ENCODE measurements at places on chromosomes 16 and 17.

- no peak for DNase-seq
Observed at GRCh38 chr17:63819131-63819530, 8.1 kb upstream of the PSMC5 start.

DNA sequence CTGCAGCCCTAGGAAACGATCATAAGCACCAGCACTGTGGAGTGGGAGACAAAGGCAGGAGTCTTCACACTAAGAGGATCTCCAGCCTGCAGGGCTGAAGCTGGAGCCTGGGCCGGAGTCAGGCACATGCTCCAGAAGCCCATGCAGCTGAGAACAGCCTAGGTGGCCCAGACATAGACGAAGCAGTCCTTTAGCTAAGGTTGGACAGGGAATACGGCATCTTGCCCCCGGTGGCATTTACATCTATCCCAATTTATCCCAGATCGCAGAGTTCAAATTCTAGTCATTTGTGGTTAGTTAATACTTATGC is 13.9 kb downstream of the TSPOAP1 start:
- no peak for DNase-seq

GRCh38 chr16:62794724-62795123 is 758.5 kb upstream of the CDH8 start:
- no peak for DNase-seq

DNA sequence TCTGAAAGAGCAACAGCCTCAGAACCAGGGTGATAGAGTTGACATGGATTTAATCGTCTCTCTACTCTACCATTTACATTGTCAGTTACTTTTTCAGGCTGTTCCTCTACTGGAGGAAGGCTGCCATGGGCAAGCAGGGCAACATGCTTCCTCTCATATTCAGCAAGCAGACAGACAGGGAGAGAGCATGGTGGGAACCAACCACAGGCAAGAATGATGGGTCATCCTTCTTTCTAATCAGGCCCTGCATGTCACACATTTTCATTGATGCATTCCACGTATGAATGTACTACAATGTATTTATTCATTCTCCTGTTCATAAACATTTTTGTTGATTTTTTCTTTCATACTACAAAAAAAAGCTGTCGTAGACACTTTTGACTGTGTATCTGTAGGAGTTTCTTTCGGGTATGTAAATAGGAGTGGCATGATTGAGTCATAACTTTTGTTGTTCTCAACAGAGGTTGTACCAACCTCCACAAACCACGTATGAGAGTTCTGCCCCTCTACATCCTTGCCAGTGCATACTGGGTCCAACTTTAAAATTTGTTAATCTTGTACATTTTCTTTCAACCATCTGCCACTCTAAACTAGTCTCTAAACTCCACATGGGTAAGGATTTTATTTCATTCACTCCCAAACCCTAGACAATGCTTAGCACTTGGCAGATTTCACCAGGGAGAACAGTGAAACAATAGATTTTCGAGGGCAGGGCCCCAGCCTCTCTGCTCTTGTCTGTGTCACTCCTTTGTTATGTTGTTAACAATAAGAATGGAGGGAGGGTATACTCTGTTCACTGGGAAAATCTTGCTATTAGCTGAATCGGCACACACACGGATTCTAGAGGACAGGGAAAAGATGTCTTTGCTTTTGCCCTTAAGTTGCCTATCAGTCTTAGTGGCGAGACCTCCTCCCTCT is 58.7 kb downstream of the CMC2 start:
- DNase-seq, result no peak

DNA sequence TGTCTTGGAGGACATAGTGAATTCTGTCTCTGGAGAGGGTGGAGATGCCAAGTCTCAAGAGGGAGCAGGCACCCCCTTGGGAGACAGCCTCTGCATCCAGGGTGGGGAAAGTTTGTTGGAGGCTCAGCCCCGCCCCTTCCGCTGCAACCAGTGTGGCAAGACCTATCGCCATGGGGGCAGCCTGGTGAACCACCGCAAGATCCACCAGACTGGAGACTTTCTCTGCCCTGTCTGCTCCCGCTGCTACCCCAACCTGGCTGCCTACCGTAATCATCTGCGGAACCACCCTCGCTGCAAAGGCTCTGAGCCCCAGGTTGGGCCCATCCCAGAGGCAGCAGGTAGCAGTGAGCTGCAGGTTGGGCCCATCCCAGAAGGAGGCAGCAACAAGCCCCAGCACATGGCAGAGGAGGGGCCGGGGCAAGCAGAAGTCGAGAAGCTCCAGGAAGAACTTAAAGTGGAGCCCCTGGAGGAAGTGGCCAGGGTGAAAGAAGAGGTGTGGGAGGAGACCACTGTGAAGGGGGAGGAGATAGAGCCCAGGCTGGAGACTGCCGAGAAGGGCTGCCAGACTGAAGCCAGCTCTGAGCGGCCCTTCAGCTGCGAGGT is 5.2 kb downstream of the ZNF646 start:
- DNase-seq, result no peak

DNA sequence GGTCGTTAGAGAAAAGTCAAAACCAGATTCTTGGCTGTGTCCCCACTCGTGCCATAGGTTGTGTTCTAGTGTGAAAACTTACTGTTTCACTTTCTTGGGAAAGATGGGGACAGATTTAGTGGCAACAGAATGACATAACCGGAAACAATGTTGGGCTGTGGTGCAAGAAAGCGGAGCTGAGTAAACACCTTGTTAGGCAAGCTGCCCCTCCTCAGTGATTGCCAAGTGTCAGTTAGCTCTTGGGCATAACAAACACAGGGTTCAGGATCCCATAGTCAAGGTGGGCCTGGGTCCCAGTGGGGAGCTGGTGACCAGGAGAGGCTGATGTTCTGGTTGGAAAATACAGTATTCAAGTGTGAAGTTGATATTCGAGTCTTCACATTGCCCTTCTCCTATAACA is 15.4 kb downstream of the UBN1 start:
- no peak for DNase-seq

DNA sequence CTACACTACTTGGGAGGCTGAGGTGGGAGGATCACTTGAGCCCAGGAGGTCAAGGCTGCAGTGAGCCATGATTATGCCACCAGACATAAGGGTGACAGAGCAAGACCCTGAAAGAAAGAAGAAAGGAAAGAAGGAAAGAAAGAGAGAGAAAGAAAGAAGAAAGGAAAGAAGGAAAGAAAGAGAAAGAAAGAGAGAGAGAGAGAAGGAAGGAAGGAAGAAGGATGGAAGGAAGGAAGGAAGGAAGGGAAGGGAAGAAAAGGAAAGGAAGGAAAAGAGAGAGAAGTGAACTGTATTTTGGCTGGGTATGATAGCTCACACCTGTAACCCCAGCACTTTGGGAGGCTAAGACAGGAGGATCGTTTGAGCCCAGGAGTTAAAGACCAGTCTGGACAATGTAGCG is 24.3 kb upstream of the PYY start:
- DNase-seq, result no peak

DNA sequence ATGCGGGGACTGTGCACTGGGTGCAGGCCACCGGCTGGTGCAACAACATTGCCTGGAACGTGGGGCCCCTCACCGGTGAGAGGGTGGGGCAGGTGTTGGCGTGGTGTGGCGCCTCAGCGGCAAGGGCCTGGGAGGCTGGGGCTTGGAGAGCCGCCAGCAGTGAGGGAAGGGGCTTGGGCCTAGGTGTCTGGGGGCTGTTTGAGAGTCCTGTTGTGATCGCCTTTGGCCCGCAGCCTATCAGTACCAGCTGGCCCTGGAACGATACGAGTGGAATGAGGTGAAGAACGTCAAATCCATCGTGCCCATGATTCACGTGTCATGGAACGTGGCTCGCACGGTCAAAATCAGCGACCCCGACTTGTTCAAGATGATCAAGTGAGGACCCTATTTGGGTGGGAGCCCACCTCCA is 2.6 kb upstream of the TMEM88 start:
- no peak for DNase-seq

GRCh38 chr16:17511340-17511739 is 40.6 kb upstream of the XYLT1 start:
- no peak for DNase-seq

DNA sequence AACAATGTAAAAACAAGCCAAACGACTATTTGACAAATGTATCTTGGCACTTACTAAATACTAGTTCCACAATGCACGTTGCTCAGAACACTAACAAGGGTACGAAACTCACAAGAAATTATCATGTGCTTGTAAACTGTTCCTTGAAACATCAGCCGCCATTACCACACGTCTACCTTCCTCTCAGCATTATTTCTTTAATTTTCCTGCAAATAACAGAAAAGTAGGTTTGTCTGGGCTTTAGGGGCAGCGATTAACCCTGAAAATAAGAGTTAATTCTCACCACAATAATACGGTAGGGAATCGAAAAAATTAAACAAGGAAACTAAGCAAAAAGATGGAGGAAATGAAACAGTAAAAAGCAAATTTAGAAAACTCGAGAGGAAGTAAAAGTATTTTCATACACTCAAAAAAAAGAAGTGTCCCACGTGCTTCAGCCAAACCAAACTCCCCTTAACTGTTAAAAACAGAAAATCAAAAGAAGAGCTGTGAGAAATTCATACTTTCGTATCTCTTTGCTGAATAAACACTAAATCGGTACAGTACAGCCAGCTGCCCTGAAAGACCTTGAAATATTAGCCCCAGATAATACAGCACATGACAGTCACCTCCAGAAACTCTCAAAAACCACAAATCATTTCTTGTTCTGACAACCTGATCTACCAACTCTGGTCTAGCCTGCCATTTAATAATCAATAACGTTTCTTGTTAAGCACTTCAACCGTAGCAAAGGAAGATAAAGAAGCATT is 1.2 kb downstream of the ARHGAP17 start:
- no peak for DNase-seq

DNA sequence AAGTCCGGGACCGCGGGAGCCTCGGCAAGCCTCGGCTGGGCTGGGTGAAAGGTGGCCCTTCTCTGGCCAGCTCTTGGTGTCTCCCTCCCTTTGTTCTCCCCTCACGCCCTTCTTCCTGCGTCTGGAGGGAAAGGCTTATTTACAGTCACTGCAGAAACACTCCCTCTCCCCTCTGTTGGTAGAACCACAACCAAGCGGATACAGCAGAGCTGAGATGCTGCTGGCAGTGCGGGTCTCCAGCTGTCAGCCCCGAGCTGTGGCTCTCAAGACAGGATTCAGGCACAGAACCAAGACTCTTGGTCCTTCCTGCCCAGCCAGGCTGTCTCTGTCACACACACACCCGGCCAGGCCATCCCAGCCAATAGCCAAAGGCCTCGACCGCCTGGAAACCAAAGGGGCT is 133.3 kb downstream of the ENGASE start:
- no peak for DNase-seq

- no peak for DNase-seq
Observed at GRCh38 chr16:1637526-1637925, 25.4 kb downstream of the CRAMP1 start.

DNA sequence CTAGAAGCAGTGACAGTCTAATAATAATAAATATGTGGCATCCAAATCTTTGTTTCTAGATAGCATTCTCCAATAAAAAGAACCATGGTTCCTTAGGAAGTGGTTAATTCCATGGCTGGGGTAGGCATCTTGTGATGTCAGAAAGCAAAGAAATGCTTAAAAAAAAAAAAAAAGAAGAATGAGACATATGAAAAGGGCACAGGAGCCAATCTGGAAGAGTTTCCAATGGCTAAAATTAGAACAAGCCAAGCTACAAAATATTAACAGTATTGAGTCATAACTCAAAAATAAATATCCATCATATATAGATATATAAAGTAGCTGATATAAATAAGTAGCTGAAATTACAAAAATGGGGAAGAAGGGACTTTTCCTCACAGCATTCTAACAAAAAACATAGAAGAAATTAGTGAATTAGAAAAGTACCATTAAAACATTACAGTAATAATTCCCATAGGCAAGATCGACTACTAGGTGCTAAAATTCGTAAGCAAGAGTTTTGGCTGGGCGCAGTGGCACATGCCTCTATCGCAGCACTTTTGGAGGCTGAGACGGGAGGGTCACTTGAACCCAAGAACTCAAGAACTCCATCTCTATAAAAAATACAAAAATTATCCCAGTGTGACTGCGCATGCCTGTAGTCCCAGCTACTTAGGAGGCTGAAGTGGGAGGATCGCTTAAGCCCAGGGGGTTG is 111.3 kb downstream of the TRIM37 start:
- no peak for DNase-seq

GRCh38 chr16:71610447-71610846 is 15.5 kb upstream of the MARVELD3 start:
- no peak for DNase-seq

DNA sequence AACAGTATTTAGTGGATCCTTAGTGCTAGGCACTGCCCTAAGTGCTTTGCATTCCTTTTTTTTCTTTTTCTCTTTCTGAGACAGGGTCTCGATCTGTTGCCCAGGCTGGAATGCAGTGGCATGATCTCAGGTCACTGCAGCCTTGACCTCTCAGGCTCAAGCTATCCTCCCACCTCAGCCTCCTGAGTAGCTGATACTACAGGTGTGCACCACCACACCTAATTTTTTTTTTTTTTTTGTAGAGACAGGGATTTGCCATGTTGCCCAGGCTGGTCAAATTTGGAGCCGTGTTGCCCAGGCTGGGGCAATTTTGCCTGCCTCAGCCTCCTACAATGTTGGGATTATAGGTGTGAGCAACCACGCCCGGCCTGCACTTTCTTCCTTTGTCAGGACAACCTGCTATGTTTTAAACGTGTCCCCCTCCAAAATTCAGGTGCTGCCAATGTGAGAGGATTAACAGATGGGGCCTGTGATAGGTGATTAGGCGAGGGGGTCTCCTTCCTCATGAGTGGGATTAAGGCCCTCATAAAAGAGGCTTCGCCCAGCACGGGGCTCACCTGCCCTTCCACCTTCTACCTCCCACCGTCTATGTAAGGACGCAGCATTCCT is 5.4 kb downstream of the NQO1 start:
- DNase-seq, result no peak

GRCh38 chr17:40145476-40145875 is 5.1 kb downstream of the CASC3 start:
- DNase-seq, result no peak

GRCh38 chr17:50837980-50838954 is 2.9 kb downstream of the WFIKKN2 start:
- DNase-seq, result no peak

DNA sequence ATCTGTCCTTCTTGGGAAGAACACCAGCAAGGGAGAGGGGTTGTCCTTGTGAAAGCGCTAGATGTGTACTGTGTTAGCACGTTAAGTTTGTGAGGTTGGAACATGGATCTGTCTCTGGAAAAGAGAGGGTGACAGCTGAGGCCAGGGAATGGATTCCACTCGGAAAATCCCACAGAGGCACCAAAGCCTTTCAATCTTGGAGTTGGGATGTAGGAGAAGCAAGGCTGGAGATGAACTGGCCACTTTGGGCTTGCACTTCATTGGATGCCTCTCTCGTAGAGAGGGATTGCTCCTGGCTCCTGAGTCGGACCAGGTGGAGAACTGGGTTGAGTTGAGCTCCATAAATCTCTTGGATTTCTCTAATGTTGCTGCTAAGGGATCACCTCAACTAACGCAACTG is 67.2 kb downstream of the CCDC182 start:
- DNase-seq, result no peak

GRCh38 chr16:70778901-70779309 is 22.1 kb downstream of the VAC14 start:
- no peak for DNase-seq

- DNase-seq, result no peak
Observed at GRCh38 chr16:20309786-20310185, 17.5 kb downstream of the GP2 start.
